ENCODE measurements at places on chromosomes 6 and 20.

GRCh38 chr6:39590871-39591393 lies 134.3 kb downstream of the KIF6 start:
- DNase-seq: no peak

DNA sequence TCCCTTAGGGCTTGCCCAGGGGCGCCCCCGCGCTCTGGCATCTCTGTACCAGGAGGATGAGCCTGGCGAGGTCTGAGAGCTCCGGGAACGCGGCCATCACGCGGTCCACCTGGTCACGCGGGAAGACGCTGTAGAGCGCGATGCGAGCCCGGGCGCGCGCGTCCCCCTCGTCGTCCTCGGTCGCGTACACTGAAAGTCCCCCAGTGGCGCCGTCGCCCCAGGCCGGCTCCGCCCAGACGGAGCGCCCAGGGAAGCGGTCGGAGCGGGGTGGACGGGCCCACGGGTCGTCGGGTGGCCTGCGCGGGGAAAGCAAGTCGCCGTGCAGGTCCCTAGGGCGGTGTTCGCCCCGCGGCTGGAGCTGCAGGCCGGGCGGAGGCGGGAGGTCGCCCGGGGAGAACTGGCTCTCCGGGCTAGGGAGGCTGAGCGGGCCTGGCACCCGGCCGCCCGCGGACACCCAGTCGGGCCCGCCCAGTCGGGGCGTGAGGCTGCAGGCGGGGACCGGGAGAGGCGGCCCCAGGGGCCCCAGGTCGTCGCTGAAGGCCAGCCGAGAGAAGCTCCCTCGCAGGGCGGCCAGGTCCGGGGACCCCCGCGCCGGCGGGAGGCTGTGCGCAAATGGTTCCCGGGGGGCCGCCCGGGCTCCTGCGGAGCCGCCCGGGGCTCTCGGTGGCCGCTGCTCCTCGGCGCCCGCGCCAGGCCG lies 34.0 kb downstream of the ZC3H12D start:
- no peak for DNase-seq

DNA sequence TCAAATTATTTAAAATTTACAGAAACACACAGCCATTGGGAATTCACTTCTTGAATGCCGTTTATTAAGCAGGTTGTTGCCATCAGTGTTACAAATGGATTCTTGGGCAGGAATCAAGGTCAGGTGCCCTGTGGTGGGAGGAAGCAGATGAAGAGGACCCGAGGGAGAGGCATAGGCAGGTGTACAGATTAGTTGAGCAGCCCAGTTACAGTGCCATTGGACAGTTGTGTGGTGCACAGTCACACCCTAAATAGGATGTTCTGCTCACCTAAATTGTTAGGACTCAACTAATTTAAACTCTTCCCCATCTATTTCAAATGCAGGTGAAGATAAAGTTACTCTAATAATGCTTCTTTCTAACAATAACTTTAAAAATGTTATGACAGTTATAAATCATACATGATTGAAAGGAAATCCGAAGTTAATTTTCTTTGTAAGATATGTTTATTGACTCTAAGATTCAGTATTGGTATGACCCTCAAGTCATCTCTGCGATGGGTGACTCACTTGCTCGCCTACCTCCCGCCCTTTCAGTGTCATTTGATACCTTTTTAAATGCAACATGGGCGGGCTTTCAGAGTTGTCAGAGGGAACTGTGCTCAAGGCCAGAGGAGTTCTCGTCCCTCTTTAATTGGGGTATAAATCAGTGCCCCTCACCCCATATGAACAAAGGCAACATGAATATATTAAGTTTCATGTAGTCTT lies 35.1 kb downstream of the DSE start:
- DNase-seq: no peak

DNA sequence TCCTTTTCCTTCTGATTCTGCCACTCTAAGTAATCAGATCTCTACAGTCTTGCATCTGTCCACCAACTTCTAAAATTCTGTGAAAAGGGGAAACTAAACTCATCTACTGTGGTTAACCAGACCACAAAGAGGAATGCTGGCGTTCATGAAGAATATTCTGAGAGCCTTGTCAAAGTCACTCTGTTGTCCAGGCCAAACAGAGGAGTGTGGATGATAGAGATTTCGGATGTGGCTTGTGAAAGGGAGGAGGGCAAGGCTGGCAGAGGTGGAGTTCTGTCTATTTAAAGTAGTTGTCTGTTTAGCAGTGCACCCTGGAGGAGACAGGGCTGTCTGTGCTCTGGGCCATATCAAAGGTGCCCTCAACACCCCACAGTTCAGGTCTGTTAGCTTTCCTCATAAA lies 33.9 kb downstream of the CCN2 start:
- DNase-seq: no peak

DNA sequence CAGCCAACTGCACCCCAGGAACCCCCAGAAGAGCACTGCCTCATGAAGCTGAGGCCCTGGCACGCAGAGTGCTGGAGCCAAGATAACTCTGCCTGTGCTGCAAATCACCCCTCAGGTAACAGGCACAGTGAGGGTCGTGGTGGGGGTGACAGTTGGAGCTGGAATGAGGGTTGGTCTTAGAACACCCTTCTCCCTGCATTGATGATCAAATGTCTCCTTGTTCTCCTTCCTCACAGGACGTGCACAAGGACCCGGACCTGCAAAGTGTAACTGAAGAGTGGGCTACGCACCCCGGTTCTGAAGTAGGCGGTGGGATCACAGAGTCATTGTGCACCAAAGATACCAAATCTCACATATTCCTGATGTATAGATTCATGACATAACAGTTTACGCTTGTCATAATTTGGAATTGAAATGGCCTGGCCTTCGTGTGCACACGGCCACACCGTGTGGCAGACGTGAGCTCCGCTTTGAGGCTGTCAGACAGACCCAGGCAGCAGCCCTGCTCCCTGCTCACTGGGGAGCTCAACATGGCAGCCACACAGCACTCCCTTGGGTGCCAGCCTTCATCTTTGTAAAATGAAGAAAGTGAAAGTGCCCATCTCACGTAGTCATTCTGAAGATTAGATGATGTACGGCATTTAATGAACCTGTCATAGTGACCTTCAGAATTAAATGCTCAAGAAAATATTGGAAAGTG lies 8.8 kb downstream of the THBS2 start:
- no peak for DNase-seq

DNA sequence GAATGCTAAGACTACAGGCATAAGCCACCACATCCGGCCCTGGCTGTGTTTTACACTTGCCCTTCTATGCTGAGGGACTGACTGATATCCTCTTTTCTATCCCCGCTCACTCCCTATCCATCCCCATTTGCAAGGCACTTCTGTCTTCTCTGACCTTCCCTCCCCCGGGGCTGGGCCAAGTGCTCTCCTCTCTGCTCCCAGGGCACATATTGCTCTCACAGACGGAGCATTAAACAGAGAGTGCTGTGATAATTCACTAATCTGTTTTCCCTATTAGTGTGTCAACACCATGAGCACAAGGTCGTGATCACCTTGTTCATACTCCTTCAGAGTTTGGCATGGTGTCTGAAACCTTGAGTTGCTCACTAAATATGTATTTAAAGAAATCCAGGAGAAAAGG lies 9.0 kb upstream of the SLC2A12 start:
- no peak for DNase-seq

DNA sequence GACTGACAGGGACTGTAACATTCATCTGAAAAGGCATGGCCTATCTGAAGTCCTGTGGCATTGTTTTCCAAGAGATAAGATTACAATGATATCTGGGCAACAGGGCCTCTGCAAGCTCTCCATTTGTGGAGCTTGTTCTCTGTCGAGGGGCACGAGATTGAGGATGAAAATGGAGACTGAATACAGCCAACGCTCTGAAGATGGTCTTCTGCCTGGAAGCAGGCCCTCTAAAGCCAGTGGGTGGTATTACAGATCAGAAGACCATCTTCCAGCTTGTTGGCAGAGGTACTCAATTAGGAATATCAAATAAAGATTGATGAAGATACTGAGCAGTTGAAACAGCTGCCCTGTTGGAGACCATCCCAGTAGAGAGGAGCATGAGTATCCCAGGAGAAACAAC lies 288.2 kb downstream of the CENPW start:
- no peak for DNase-seq
